H4 (cell line): ENCODE measurements at places on chromosomes 3 and 15.

DNA sequence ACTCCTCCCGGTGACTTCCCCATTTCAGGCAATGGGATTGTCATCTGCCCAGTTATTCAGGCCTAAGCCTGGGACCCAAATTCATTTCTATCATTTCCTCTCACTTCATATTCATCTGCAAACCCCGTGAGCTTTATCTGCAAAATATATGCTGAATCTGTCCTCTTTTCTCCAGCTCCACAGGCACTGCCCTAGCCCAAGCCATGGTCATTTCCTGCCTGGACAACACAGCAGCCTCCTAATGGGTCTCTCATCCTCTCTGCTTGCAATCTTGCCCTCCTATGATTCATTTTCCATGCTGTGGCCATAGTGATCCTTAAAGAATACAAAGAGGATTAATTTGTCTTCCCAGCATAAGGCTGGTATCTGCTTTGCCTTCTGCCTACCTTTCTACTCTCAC, 6.1 kb downstream of the RBP2 start:
- no peak for DNase-seq

DNA sequence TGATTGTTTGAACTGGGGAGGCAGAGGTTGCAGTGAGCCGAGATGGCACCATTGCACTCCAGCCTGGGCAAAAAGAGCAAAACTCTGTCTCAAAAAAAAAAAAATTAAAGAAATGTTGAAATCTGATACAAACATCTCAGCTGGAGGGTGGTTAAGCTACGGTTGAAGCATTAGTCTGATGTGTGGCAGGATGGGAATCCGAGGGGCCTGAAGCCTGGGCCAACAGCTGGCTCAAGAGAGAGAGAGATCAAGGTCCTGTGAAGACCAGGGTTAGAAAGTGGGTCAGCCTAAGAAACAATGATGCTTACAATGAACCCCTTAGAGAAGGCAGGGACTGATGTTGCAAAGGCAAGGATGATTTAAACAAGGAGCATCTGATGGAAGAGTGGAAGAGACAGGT, 69.8 kb downstream of the CD200R1L start:
- no peak for DNase-seq

- DNase-seq: peak; percentile 77
These were observed 151.2 kb upstream of the CDIN1 start for GRCh38 chr15:36428102-36428845.

DNA sequence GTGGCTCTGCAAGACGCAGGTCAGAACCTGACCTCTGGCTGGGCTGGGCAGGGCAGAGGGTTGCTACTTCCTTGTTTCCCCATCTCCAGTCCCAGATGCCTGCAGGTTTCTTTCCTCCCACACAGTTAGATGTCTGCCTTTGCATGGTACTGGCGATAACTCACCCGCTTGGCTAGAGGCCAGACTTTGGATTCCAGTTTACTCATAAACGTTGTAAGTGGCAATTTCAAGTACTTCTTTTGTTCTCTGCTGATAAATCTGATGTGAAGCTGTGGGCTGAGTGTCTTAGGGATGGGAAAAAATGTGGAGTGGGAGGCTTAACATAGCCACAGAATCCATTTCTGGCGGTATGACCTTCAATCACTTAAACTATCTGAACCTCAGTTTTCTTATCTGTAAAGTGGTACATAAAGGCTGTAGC, 194.2 kb downstream of the EBLN2 start:
- peak; percentile 22 for DNase-seq

DNA sequence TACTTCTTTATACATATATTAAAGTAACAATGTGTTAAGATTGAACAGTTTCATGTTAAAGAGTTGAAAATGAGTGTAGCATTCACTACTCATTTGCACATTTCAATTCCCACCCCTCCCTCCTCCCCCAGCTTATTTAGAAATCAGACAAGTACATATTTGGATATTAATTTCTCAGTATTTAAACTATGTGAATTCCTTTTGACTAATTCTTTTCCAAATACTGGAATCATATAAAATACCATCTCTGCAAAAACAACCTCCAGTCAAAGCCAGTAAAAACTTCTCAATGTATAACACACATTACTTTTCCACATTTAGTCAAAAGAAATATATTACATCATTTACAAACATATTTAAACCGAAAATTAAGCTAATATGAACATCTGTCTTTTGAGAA, 25.5 kb upstream of the SHC4 start:
- DNase-seq: no peak

DNA sequence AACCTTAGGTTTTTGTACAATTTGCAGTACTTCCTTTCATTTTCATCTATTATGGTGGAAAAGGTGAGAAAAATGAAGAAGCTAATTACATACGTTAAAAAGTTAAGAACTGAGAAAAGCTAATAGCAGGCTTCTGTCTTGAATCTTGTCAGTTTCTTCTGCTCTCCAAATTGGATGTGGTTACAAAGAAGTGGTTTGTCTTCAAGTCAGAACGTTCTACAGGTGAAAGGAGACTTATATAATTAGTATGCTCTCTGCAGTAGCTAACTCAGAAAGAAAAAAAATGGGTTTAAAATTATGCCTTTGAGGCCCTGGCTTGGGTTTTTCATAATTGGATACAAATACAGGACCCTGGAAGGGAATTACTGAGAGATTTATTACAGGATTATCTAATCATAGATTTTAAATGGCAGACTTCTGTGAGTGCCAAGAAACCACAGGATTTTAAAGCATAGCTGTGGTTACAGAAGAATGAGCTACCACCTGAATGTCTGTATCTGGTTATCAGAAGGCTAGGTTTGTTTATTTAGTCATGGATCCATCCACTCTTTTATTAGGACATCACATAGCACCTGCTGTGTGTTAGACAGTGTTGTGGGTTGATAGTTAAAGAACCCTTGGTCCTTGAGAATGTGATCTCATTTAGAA, 528.1 kb upstream of the MCTP2 start:
- no peak for DNase-seq

DNA sequence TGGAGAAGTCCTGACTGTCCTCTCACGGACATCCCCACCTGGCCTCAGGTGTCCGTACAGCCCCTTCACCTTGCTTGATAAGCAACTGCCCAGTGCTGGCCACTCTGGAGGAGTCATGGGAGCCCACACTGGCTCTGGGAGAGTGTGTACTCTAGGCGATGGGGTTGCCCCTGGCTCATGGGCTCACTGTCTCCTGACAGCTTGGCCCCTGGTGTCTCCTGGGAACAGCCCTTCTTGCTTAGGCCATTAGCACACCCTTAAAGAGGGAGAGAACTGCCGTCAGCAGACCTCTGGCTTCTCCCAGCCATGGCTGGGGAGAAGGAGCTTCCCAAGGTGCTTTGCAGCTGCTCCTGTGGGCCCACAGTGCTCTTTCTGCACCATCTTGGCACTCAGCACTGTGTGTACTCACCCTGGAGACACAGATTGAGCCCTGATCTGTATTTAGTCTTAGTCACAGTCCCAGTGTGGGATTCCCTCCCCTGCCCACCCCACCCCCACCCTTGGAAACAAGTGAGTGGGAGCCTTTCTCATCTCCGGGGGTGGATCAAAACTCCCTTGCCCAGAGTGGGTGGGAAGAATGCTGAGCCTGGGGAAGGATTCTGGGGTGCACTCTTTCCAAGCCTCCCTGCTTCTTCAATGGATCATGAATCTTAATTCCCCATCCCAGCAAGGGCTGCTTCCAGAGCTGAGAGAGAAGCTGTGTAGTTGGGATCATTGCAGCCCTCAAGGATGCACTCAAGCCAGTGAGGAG, 83.5 kb upstream of the ADPGK start:
- no peak for DNase-seq
